Dermis lymphatic vessel endothelial cell (primary cell): ENCODE measurements at places on chromosomes 13 and 19. TPM values are rescaled to one million over a fixed set of nuclear protein-coding genes. Genes with fewer than 3 reads are reported as not detected.

Gene IQCN
- total RNA-seq = 0.09 and 0.22 TPM in 2 replicates

Gene ILF3
- 73.7 and 99.6 TPM in 2 replicates for total RNA-seq

Gene VWA8
- 4.4 and 6.6 TPM in 2 replicates for total RNA-seq

Gene RB1
- 34.8 and 37.4 TPM in 2 replicates for total RNA-seq

Gene DPF1
- under 0.01 and 0.09 TPM in 2 replicates for total RNA-seq

Gene ZGLP1
- 0.11 and 0.26 TPM in 2 replicates for total RNA-seq

Gene PSG2
- total RNA-seq = not detected in 2 replicates
